ENCODE measurements at places on chromosomes 3 and 15.

DNA sequence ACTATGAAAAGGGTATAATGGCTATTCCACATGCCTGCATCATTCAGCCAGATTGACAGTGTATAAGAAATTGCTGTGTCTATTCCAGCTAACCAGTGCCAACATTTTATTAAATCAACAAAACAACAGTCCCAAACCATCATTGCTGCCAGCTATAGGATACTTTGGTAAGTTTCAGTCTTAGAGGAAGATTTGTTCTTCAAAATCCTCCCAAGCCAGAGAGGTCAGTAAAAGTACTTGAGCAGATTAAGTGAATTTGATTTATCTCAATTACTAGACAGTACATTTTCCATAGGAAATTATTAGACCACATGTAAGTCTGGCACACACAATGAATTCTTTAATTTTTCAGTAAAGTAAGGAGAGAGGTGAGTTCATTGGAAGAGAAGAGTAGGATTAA lies 50.7 kb downstream of the TFG start:
- no peak for DNase-seq

DNA sequence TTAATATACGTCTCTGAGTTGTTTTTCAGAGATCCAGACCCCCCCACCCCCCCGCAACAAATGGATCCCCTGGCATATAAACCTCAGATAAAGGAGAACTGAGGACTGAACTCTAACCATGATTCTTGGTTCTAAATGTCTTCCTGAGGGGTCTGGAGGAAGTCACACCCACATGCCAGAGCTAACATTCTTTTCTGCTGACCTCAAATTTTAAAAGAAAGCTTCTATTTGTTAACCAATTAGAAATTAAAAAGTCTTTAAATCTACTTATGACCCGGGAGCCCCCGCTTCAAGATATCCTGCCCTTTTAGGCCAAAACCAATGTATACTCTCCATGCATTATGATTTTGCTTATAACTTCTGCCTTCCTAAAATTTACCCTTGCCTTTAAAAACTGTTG lies 188.3 kb downstream of the ECT2 start:
- DNase-seq, result no peak

DNA sequence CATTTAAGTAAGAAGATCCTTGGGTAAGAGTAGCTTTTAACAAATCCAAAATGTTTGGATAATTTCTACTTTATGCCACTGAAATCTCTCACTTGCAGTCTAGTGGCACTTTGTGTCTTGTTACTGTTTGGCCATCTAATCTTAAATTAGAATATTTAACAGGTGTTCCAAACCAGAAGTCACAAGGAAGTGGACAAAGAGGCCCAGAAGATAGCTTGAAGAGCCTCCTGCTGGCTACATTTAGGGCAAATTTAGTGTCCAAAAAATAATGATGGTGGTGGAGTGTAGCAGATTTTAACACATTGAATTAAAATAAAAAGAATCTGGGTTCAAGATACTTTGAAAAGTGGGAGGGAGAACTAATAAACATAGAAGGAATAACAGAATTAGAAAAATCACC lies 172.2 kb downstream of the GHSR start:
- no peak for DNase-seq

DNA sequence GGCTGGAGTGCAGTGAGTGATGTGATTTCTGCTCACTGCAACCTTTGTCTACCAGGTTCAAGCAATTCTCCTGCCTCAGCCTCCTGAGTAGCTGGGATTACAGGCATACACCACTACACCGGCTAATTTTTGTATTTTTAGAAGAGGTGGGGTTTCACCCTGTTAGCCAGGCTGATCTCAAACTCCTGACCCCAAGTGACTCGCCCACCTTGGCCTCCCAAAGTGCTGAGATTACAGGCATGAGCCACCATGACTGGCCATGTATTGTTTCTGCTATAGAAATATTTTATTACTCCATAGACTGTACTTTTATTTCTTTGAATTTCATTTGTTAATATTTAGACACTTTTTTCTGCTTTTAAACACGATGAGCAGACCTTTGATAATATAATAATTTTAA lies 60.4 kb downstream of the GTF2E1 start:
- DNase-seq, result no peak

DNA sequence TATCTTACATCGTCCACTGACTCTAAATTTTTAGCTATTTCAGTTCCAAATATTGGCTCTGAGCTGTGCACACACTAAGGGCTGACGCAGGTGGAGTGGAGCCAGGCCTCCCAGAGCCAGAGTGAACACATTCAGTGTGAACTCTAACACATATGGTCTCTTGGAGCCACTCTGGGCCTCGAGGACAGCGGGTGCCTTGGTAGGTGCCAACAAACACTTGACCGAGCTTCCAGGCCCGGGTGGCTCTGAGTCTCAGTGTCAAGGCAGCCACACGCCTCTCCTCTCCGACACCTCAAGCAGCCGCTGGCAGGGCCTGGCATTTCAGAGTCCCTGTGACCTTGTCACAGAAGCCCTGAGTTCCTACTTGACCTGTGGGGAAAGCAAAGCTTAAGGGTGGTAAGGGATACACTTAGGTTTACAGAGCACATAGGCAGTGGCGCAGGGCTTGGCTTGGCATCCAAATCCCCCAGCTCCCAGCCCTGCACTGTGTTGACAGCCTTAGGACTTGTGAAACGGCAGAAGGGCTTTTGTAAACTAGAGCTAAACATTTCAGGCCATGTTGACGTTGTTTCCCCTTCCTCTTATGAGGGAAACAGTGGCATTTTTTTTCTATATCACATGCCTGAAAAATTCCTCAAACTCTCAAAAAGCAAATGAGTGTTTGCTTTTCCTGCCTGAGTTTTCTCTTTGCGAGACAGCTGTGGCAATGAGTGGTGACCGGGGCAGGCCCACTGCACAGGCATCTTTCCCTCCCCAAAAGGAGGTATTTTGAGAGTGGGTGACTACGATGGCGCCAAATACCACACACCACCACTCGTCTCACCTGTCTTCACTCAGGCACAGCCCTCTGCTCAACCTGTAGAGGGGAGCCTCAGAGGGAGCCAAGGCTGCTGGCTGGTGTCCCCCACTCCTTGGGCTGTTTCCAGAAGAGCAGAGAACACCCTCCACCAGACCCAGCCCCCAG lies 60.8 kb downstream of the DAPK2 start:
- no peak for DNase-seq

- DNase-seq, result no peak
Measured at GRCh38 chr15:52414936-52415335, 113.7 kb downstream of the MYO5A start.

DNA sequence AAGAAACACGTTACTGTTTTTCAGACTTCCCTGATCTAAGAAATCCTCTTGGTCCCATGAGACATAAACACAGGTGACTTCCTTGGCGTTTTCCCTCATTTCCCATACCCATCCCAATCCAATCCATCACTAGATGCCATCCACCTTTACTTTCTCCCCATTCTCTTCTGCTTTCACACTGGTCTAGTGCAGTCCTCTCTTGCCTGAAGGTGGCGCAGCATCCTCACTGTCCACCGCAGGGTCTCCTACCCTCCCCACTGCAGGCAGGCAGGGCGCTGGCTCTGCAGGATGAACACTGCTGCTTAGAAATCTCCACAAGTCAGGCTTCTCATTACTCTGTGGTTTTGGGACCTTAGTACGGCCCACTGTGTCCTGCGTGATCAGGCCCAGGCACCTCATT lies 58.2 kb downstream of the RAB7A start:
- peak; percentile 36 for DNase-seq

GRCh38 chr15:29765898-29766527 lies 56.3 kb downstream of the TJP1 start:
- DNase-seq, result no peak

DNA sequence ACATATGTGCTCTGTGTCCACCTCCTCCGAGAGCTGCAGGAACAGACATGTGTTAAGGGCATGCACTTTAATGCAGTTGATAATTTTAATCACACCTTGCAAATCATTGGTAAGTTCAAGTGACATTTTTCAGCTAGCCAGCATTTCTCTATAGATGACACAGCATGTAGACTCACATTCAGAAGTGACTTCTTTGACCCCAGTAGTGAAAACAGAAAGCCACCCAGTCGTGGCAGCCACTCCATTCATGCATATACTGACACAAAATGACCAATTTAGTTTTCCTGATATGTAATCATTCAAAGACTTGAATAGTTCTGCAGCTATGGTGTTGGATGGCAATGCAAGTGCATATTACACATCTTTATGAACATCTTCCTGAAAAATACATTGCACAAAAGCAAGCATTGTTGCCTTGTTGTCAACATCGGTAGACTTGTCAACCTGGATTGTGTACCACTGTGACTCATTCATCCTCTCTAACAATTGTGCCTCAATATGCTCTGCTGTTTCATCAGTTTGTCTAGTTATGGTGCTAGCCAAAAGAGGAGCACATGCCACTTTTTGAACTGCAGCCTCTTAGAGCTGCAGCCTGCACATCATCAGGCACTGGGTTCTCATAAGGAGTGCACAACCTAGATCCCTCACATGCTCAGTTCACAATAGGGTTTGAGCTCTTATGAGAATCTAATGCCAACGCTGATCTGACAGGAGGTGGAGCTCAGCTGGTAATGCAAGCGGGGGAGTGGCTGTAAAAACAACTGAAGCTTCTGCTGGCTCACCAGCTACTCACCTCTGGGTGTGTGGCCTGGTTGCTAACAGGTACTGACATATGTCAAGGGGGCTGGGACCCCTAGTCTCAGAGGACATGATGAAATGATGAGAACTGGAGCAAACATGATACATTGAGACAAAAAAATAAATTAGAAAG lies 622.0 kb downstream of the PYDC2 start:
- no peak for DNase-seq

- no peak for DNase-seq
Measured at GRCh38 chr15:89926158-89926557, 13.4 kb upstream of the ARPIN start.

- DNase-seq, result no peak
Measured at GRCh38 chr3:77648214-77648613, 608.3 kb downstream of the ROBO2 start.

GRCh38 chr15:39672184-39672583 lies 91.3 kb downstream of the THBS1 start:
- no peak for DNase-seq

DNA sequence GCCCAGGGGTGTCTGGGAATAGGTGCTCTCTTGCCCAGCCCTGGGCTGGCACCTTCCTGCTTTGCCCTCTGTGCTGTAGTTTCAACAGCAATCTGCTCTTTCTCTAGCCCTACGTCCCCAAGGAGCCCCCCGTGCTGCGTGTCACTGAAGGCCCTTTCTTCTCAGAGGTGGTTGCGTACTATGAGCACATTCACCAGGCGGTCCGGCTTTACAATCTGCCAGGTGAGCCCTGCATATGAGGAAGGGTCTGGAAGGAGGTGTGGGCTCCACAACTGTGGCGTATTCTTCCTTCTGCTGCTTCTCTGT lies 9.6 kb downstream of the MAN2A2 start:
- DNase-seq, result no peak

GRCh38 chr3:188581792-188582191 lies 427.8 kb downstream of the LPP start:
- peak; percentile 51 for DNase-seq

DNA sequence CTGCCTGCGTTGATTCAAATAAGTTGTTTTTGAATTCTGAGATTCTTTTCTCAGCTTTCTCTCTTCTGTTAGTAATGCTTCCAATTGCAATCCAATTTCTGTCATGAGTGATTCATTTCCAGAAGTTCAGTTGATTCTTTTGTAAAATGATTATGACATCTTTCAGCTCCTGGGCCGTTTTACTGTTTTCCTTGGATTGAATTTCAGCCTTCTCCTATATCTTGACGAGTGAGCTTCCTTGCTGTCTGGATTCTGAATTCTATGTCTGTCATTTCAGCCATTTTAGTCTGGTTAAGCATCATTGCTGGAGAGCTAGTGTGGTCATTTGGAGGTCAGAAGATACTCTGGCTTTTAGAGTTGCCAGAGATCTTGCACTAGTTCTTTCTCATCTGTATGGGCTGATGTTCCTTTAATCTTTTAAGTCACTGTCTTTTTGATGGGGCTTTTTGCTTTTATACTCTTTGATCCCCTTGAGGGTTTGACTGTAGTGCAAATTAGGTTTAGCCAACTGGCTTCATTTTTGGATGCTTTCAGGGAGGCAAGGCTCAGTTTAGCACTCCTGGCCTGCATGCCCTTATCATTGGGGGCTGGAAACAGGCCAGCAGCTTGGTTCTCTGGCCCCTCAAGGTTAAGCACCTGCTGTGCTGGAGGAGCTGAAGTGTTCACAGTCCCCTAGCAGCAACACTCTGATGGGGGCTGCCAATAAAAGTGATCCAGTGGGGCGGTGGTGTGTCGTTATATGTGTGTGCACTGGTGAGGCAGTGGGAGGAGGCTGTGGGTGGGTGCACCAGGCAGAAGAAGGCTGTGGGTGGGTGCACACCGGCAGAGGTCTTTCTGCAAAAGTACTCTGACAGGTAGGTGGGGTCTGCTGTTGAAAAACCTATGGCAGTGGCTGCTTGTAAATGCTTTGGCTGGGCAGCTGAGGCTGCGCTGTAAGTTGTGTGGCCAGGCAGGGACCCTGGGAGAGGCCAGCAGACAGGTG lies 51.2 kb downstream of the MCTP2 start:
- DNase-seq, result no peak

- no peak for DNase-seq
Measured at GRCh38 chr3:195008816-195009215, 262.1 kb downstream of the XXYLT1 start.

DNA sequence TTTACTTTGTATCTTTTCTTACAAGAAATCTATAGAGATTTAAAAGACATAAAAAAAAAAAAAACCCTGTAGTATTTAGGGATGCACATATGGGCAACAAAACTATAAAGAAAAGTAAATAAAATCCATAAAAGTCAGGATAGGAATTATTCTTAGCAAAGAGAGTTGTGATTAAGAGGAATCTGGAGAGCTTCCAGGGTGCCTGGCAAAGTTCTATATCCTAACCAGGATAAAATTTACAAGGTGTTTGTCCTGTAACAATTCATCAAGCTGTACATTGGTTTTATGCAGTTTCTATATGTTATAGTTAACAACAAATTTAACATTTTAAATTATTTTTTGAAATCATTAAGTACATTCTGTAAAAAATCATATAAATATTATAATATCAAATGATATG lies 7.9 kb downstream of the SECISBP2L start:
- DNase-seq, result no peak

- no peak for DNase-seq
Measured at GRCh38 chr3:189168711-189169110, 3.1 kb upstream of the TPRG1 start.

GRCh38 chr3:50395070-50395860 lies 35.9 kb upstream of the TMEM115 start:
- peak; percentile 95 for DNase-seq

GRCh38 chr15:58526647-58527192 lies 94.9 kb downstream of the LIPC start:
- peak; percentile 87 for DNase-seq

GRCh38 chr3:106185949-106186348 lies 317.1 kb upstream of the CBLB start:
- DNase-seq, result no peak

GRCh38 chr15:33923446-33923845 lies 44.9 kb upstream of the CHRM5 start:
- no peak for DNase-seq

- no peak for DNase-seq
Measured at GRCh38 chr3:113698956-113699355, 2.5 kb upstream of the USF3 start.

Data from MV-4-11 (cell line).